ENCODE measurements at places on chromosomes 3 and 15.

DNA sequence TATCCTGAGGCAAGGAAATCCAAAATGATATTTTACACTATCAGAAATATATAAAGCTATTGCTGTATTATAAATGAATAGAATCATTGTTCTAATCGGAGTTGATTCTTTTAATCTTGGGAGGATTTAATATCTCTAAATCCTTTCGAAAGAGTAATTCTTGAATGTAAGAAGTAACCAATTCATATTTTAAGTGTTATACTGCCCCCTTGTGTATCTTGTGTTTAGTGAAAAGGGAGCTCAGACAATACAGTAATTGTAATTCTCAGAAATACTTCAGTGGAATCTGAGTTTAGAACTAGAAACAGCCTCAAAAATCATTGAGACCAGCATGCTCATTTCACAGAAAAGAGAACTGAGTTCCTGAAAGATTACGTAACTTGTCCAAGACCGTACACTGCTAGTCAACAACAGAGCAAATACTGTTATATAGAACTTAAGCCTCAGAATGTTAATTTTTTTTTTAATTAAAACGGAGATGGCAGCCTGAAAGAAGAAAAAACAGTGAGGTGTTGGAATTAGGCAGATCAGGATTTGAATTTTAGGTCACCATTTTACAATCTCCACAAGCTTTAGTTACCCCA is 42.9 kb downstream of the PLCH1 start:
- peak; percentile 70 for DNase-seq

DNA sequence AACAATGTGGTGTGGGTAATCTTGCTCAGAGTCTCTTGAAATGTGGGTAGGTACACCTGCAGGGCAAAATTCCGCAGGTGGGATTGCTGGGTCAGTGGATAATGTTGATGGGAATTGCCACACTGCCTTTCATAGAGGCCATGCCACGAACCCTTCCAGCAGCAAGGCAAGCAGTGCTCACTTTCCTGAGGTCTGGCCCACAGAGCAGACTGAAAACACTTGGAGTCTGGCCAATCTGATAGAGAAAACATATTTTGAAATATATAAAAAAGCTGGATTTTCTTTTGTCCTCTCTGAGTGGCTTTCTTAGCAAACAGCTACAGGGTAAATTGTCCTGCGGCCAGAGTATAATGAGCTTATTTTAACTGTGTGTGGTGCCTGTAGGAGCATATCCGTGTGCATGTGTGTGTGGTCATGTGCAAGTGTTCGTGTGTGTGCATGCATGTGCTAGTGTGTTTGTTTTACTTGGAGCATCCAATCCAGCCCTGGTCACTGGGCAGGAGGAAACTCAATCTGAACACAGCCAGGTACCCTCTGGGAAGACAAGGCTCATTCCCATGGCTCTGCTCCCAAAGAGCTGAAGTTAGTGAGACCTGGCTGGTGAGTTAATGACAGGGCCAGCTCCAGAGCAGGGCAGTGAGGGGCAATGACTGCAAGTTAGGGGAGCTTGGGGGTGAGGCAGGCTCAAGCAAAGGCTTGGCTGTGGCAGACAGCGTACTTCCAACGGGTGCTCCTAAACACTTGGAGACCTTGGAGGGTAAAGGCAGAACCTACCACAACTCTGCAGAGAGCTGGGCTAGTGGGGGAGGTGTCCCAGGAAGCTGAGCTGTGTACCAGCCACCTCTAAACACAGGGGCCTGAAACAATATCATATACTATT is 91.3 kb downstream of the PLXNA1 start:
- peak; percentile 17 for DNase-seq

DNA sequence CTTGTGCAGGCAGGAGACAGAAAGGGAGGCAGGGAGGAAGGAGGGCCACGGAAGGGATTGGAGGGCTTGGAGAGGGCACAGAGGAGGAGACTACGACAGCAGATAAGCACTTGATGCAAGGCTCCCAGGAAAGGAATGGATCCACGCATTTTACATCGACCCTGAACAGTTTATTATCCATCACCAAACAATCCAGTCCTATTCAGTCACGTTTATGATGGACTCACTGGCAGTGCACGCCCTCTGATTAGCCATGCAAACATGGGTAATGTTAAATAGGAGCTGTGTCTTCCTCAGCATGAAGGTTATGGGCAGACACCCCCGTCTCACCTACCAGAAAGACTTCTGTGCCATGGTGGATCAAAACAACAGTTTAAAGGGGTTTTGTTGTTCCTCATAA is 80.2 kb upstream of the SNRK start:
- DNase-seq, result no peak

- peak; percentile 7 for DNase-seq
These were observed 60.1 kb downstream of the SGO1 start for GRCh38 chr3:20125897-20126296.
